Activated CD4-positive, alpha-beta T cell treated with anti-CD3 and anti-CD28 coated beads for 24 hours (primary cell): ENCODE measurements at places on chromosomes 2 and 18.

DNA sequence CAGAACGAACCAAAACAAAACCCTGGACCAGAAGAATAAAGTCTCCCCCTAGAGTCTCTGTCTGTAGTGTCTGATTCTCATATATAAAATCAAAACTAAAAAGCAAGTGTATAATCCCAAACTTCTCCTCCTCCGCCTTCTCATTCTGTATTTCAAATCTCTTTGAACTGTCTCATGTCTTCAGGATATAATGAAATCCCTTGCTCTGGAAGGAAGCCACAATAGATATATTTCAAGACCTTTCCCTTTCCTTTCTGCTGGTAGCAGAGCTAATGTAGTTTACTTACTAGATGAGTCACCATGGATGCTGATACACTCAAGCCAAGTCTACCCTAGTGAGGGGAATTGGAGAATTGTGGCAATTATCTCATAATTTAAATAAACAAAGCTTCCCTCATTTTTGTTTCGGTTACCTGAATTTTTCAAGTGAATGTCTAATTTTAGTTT lies 33.5 kb upstream of the CCDC93 start:
- DNase-seq = no peak

GRCh38 chr18:33670029-33670428 lies 92.0 kb downstream of the ASXL3 start:
- no peak for DNase-seq

- DNase-seq = no peak
Measured at GRCh38 chr18:4193086-4193485, 262.0 kb downstream of the DLGAP1 start.

DNA sequence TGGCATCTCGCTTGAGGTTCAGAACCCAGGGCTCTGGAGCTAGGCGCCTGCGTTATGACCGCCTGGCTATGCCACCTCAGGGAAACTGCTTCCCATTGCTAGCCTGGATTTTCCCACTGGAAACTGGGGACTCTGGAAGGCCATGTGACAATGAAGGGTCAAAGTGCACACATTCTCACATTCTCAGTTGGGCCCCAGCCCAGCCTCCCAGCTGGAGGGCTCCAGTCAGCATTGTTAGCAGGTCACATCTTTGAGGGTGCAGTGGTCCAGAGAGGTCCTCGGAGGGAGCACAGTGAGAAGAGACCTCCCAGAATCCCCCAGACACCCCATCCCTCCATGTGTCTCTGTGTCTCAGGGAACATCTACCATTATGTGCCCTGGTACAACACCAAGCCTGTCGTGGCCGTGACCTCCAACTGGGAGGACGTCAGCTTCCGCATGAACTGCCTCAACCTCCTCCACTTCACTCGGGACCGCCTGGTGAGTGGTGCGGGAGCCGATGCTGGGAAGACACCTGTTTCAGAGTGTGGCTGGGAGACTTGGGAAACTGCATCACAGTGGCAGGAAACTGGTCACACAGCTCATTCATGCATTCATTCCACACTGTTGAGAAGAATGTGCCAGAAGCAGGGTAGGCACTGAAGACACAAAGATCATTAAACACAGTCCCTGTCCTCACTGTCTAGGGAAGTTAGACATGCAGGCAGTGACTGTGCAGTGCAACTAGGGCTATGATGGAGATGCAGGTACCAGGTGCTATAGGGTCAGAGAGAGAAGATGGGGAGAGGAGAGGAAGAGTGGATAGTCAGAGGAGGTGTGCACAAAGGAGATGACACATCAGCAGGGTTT lies 41.6 kb downstream of the FER1L5 start:
- DNase-seq = no peak
